AG09319 (cell line): ENCODE measurements at places on chromosomes 4 and X.
A peak's percentile ranks its signal among the peaks of the same experiment; 100 is the strongest.

- DNase-seq: no peak
These were observed 26.8 kb downstream of the PDGFRA start for GRCh38 chr4:54255881-54256280.

- no peak for DNase-seq
These were observed 87.9 kb downstream of the CRLF2 start for GRCh38 chrX:1124531-1124930.

DNA sequence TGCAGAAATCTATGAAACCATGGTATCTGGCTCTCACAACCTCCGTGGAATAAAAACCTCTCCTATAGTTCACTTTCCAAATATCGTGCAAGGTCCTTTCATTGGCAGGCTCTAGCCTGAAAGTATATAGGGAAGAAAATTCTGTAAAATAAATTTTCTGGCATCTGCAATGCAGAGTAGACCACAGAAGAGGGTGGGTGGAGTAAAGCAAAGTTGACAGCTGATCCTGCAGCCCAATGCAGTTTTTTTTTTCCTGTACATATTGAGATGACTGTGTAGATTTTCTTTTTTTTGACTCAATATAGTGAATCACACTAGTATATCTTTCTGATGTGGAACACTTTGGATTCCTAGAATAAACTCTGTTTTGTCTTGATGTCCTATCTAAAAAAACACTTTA lies 56.7 kb downstream of the NPY2R start:
- DNase-seq: no peak

- DNase-seq: no peak
These were observed 170.5 kb downstream of the AREG start for GRCh38 chr4:74615411-74615810.

DNA sequence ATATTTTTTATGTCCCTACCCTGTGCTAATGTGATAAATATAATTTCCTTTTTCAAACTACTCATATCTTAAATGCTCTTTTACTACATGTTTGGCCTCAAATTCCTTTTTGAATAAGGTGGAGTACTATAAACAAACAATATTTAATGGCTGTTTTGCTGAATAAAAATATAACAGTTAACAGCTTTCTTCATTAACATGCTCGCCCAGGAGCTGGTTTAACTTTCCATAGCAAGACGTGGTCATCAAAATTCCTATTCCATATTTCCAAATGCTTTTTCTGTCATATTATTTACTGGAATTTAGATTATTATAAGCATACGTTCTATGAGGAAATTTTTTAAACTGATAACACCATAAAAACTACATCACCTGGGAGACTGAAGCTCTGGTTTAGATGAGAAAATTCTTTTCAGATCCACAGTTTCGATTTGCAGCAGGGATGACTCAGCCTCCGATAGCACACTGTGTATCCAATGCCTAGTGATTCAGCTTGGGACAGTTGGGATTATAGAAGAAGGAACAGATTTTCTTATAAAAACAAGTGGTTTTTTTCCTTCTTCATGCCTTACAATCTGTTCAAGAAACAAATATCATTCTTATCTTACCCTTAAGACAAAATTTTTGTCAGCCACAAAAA lies 129.1 kb downstream of the FBXO8 start:
- DNase-seq: peak; percentile 3

DNA sequence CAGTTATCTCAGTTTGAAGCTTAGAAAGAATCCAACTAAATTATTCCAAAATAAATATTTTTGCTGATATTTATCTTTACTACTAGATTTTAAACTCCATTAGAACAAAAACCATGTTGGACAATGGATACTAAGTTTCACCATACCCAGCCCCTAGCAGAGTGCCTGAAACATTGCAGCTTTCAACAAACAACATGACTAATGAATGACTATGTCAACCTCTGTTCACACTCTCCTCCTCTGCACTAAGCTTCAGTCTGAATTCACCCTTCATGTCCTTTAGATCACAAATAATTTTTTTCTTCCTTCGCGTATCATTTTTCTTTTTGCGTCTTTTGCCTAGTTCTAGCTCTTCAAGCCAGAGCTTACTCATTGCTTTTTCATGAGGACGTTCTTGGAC lies 315.2 kb downstream of the PCDH10 start:
- DNase-seq: no peak

- DNase-seq: no peak
These were observed 430 bp upstream of the TRPC3 start for GRCh38 chr4:121952290-121952689.

- no peak for DNase-seq
These were observed 81.6 kb downstream of the WDR19 start for GRCh38 chr4:39263895-39264294.

DNA sequence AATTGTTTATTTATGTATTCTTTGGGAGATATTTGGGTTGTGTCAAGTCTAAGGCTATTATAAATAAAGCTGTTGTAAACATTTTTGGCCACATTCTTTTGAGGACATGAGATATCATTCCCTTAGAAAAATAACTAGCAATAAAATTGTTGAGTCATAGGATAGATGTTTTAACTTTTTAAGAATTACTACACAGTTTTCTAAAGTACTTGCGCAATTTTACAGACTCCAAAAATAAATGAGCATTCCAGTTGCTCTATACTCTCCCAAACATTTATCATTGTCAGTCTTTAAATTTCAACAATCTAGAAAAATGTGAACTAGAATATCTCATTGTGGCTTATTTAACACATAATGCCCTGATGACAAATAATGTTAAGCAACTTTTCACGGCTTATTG lies 189.1 kb upstream of the ADGRL3 start:
- DNase-seq: no peak

GRCh38 chr4:41897698-41898097 lies 37.5 kb upstream of the TMEM33 start:
- DNase-seq: no peak

- DNase-seq: no peak
These were observed 121.9 kb downstream of the PALLD start for GRCh38 chr4:168618577-168619265.

DNA sequence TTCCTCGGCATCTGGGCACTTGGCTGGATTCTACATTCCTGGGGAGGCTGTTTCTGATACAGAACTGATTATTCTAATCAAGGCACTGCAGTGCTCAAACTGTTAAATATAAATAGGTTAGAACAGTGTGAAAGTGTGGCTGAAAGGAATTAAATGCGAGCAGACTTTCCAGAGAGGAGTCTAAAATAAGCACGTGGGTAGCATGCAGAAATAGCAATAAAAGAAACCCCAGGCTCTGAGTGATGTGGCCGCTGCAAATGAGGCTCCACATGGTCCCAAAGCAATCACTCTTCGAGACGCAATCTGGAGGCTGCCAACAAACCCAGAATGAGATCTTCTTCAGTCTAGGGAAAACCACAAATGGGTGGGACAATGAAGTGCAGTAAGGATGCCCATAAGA lies 30.6 kb upstream of the MTM1 start:
- DNase-seq: no peak

DNA sequence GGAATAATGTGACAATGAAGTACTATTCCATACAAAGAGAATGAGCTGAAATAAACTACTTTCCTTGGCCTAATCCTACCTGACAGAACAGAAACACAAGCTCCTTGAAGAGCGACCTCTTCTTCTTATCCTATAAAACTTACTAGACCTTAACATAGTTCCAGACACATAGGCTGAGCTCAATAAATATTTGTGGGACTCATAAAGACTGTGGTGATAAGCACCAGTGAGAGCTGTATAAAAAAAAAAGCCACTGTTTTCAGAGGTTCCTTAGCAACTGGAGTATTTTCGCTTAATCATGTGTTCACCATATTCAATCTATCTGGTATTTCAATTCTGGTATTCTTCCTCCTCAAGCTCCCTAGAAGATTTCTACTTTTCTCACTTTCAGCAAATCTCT lies 1129.6 kb downstream of the STPG2 start:
- DNase-seq: no peak

GRCh38 chr4:174449152-174449551 lies 73.1 kb downstream of the HPGD start:
- DNase-seq: no peak

DNA sequence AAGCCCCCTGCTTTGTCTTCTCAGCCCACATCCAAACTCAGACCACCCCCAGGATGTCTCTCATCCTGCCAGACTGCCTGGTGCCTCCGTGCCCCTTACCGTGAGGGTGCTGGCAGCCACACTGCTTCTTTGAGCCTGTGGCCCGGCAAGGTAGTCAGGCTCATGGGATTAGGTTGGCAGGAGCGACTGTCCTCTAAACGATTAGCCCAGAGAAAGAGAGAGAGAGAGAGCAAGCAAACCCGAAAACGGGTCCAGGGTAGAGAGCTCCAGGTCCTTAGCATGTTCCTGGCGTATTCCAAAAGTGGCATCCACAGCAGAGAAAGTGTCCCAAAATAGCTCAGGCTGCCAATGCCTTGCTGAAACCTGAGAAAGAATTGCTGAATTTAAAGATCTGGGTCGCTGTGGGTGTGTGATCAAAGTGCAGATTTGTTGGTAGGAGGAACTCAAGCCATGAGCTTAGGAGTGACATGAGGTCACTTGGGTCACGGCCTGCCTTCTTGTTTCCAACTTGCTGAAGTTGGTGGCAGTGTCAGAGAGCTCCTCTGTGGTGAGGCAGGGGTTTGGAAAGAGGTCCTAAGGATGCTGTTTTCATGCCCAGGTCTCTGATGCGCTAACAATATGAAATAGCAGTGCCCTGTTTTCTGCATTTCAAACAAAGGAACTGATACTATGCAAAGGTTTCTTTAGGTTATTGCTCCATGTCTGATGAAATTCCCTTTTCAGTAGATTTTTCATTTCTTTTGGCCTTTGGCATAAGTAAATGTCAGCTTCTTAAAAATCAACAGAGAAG lies 81.6 kb downstream of the RTL9 start:
- DNase-seq: no peak

DNA sequence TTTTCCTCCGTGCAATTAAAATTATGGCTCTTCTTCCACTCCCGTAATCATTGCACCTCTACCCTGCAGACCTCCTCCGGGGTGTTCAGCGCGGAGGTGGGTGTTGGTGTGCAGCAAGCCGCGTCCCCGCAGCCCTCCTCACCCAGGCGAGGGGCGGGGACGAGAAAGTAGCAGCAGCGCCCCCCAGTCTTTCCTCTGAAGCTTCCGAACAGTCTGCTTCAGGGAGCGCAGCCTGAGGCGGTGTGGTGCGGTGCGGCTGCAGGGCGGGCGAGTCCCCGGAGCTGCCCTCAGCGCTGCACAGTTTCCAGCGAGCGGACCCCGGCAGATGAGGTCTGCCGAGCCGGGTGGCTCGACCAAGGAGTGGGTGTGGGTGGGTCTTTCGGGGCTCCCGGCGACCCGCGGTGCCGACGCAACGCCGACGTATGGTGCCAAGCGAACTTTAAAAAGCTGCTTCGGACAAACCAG lies at the start of gene FRAS1:
TSS of gene FRAS1 (plus strand) at position 189 of the 465 bp plus-strand sequence. CDS start 687 bp downstream, outside the sequence.
- DNase-seq: no peak

DNA sequence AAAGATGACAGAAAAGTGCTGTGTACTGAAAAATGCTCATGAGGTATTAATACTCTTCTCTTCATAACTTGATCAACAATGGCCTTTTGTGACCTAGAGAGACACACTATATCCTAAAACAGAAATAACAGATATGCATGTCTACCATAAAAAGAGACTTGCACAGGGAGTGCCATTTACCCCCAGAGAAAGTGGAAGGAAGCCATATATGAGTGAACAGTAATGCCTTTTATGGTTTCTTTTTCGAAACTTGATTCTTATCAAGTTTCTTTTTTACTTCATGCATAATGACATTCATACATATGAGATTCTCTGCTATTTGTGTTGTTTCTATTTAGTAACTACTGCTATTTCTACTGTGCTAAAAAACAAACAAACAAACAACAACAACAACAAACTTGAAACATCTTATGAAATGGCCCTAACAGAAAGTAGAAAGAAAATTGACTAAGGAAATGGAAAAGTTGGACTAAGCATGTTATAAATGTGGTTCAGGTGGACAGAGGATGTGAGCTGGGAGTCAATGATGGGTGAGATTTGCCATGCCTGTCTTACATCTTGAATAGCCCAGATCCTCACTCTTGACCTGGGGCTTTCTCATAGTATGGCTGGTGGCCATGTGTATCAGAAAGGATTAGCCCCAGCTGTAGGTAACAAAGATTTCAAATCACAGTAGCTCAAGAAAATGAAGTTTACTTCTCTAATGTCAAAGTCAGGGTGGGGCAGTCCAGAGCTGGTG lies 43.8 kb downstream of the GEMIN8 start:
- DNase-seq: no peak

GRCh38 chrX:108426262-108426661 lies 12.0 kb downstream of the COL4A6 start:
- DNase-seq: no peak

- DNase-seq: no peak
These were observed 216.6 kb upstream of the SLC7A11 start for GRCh38 chr4:138458751-138459150.

- peak; percentile 1 for DNase-seq
These were observed 130.8 kb downstream of the ENOX2 start for GRCh38 chrX:130772105-130772775.

DNA sequence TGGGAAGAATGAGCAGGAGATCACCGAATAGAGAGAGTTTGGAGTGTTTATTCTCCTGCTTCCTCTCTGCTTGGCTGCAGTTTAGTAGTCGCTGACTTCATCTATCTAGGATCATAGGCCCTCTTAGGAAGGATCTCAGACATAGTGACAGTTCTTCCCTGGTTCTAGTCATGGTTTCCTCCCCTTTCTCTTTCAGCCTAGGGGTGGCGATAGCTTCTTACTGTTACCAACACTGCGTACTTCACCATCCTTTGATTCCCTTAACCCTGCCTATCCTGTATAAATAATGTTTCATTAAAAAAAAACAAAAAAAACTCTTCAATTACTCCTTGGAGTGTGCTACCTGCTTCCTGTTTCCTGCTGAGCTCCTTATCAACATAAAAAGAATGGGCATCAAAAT lies 103.8 kb downstream of the DDX53 start:
- DNase-seq: no peak
